Choroid plexus epithelial cell (primary cell): ENCODE measurements at places on chromosomes 6 and 20.
A peak's percentile ranks its signal among the peaks of the same experiment; 100 is the strongest.

- DNase-seq = no peak
Measured at GRCh38 chr6:62904687-62905086, 306.6 kb upstream of the FKBP1C start.

GRCh38 chr6:49097116-49097515, 365.9 kb downstream of the MMUT start:
- DNase-seq = no peak

GRCh38 chr6:21869085-21869771, 275.7 kb downstream of the SOX4 start:
- DNase-seq = no peak

DNA sequence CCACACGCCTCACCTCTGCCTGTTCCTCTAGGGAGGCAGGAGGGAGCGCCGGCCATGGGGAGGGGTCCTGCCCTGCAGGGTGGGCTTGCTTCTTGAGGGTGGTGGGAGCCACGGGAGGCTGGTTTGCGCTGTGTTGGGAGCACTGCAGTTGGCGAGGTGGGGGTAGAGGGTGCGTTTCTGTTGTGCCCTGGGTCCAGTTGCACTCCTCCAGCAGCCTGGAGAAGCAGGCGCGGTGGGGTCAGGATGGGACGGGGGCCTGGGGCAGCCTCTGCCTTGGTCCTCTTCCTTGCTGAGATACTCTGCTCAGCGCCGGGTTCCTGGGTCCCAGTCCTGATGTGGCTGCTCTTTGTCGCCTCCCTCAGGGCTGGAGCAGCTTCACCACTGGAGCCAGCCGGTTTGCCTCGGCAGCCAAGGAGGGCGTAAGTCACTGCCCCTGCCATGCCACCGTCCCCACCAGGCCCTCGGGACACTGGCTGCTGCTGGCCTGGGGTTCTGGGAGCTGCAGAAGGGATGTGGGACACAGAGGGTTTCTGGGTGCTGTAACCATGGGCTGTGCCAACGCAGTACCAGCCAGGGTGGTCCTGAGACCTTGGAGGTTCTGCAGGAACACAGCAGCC, 8.4 kb downstream of the ARFGAP1 start:
- no peak for DNase-seq

DNA sequence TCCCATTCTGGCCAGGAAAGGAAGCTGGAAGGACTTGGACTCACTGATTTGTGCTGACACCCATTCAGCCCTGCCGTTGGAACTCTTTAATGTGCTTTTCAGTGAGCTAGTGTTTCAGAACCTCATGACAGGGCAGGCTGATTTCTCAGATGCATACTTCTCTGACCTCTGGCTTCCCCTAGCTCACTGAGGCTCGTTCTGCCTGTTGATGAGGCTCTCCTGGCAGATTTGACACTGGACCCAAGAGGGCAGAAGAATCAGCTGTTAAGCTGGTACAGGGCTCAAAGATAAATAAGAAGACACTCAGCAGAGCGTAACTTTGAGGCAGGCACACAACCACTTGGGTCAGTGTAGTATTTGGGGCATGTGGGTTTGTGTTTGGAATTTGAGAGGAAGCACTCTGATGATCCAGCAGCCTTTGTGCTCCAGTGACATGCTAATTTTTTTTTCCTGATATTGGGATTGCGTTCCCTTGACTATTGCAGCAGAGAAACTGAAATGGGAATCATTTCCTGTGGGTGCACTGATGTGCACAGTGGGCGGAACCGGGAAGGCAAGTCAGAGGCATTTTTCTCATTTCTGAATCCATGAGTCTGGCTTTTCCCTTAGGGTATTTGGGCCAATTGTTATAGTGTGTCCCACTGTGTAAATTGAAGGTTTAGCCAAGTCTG, 80.2 kb downstream of the CARMIL1 start:
- no peak for DNase-seq

DNA sequence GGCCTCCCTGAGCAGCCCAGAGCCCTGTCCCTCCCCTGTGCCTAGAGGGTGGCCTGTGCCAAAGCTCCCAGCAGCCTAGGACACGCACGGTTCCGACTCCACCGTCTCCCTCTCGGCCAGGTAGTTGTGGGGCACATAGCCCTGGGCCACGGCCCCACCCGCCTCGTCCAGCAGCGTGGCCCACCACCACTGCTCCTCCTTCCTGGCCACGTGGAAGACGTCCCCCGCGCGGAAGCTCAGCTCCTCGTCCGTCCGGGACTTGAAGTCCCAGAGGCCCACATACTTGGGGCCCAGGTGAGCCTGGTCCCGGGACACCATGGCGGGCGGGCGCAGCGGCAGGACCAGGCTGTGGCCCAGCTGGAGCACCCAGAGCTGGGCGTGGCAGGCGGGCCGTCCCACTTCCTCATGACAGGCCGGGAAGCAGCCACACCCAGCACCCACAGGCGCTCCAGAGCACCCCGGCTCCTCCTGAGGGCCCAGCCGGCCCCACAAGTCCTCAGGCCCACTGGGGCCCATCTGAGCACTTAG, at the start of gene PTK6:
PTK6 (minus strand) TSS at position 380 of the 528 bp plus-strand sequence; CDS start at position 318, 62 bp downstream.
- no peak for DNase-seq

GRCh38 chr6:7809346-7809745, 83.4 kb downstream of the BMP6 start:
- DNase-seq = no peak

DNA sequence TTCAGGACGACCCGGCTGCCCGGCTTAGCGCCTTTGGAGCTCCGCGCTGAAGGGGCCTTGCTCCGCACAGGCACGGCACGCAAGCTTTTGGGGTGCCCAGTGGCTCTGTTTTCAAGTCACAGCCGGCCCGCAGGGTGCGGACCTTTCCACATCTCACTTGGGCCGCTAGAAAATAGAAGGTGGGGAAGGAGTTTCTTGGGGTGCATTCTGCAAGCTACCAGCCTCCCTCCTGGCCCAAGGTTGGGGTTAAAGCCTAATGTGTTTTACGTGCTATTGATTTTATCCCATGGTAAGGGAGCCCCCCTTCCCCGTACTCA, 561 bp downstream of the KAT14 start:
- DNase-seq = no peak

DNA sequence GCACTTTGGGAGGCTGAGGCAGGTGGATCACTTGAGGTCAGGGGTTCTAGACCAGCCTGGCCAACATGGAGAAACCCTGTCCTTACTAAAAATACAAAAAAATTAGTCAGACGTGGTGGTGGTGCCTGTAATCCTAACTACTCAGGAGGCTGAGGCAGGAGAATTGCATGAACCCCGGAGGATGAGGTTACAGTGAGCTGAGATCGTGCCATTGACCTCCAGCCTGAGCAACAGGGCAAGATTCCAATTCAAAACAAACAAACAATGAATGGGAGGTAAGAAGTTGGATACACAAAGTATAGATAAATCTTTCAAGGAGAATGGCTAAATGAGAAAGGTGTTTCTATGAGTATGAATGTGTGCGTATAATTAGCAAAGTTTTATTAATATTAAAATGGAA, 75.3 kb downstream of the REV3L start:
- no peak for DNase-seq

- DNase-seq = peak; percentile 12
Measured at GRCh38 chr6:163170294-163170883, 244.1 kb upstream of the QKI start.

DNA sequence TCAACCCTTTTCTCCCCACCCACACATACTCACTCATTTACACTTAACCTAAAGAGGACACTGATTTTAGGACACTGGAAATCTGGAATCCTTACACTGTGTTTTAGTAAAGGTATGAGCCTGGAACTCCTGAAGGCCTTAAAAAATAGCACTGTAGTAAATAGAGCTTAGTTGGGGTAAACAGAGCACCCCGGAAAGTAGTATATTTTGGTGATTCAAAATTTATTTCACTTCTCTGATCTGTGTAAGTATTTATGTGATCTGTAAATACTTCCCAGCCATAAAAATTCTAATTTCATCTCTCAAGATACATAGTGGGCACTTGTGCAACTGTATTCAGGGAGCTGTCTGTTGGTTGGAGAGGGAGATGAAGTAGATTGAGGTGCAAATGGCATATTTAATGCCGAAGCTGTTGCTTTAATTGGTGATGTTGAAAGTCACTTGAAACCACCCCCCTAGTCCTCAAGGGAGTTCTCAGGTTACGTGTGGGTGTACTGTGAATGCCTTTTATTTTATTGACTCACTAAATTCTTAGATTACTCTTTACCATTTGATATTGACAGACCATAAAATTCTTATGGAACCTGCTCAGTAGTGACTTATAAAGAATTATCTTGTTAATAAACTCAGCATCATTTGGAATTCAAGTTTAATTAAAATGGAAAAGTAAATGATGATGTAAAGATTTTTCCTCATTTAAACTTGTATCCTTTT, 154.9 kb downstream of the SOX4 start:
- peak; percentile 73 for DNase-seq

DNA sequence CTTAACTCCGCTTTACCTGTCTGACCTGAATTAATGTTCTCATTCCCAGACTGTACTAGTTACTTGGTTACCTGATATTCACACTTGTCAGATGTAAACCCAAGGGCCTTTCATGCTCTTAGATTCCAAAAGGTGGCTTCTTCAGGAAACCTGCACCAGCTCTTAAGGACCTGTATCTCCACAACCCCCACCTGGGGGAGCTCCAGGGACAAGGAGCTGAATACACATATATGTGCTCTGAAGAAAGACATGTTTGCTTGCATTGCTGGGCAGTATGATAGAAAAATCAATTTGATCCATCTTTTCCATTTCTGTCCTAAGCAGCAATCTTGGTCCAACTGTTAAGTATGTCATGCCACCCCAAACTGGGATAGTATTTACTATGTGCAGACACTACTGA, 64.8 kb upstream of the POU3F2 start:
- DNase-seq = peak; percentile 12

- no peak for DNase-seq
Measured at GRCh38 chr6:40440053-40440452, 147.1 kb downstream of the LRFN2 start.

DNA sequence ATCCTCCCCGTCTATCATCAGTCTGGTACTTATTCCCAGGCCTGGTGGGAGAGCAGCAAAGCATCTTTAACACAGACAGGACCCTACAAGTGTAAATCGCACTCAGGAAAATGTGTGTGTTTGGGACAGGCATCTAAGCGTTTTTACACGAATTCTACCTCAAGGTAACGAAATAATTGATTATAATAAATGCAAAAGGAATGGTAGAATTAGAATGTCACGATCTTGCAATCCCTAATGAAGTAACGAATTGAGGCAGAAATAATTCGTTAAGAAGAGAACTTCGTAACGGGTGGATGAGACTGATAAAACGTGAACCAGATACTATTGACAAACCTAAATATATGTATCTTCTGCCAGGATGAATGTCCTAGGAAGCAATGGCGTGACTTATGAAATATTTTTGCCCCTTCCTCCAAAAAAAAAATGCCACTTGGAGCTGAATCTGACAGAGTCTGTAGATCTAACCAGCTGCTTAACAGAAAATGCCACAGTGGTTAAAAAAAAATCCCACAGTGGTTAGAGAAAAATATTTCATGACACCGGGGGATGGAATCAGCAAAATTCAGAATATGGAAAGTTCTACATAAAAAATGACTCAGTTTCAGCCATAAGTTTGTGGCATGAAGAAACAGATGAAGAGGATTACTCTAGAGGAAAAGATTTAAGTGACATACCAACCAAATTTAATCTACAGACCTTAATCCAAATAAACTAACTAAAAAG, 68.7 kb downstream of the F13A1 start:
- no peak for DNase-seq

DNA sequence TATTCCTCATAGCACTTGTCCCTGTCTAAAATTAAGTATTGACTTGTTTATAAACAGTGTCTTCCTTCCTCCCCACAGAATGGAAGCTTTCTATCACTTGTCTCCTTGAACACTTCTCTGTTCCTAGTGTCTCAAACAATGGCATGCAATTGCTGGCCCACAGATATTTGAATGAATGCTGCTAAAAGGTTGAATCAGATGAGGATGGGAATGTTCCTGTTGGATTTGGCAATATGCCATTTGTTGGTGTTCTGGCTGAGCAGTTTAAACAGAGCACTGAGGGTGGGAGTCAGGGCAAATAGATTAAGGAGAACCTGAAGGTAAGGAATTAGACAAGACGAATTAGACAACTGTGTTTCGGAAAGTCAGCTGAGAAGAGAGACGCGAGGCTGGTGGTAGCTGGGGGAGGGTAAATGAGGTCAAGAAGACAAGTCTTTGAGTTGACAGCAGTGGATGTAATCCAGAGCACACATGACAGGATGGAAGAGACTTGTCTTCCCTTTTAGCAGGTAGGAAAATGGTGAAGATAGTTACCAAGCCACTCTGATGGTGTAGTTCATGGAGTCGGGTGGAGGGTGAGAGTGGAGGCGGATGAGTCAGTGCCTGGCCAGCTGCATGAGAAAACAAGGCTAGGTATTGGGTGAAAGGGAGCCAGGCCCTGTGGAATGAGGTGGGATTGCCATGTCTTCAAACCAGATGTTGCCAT, 58.3 kb upstream of the GNRH2 start:
- peak; percentile 76 for DNase-seq

DNA sequence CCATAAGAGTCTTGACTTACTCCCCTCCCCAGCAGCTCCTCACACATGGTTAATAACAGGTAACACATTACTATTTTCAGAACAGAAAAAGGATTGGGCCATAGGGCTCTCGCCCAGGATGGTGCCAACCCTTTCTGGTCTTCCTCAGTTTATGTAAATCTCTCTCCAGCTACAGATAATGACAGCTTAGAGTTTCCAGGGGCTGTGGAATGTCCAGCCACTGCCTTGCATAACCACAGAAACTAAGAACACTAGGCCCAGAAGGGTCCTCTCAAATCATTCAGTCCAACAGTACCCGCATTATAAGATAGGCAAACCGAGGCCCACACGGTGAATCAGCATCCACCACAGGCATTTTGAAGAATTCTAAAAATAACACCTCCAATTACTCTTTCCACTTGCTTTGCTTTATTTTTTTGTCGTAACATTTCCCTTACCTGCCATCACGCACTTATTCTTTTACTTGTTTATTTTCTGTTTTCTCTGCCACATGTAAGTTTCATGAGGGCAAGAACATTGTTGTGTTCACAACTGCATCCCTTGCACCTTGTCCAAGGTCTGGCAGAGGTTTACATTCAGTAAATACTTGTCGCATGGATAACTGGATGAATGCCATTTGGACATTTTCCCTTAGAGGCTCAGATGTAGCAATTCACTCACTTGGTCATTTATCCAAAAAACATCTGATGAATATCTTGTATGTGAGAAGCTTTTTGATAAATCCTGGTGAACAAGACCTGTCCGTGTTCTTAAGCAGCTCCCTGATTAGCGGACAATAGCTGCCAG, 6.4 kb upstream of the SDC4 start:
- DNase-seq = peak; percentile 61

- DNase-seq = no peak
Measured at GRCh38 chr6:6663421-6664135, 75.1 kb downstream of the LY86 start.

DNA sequence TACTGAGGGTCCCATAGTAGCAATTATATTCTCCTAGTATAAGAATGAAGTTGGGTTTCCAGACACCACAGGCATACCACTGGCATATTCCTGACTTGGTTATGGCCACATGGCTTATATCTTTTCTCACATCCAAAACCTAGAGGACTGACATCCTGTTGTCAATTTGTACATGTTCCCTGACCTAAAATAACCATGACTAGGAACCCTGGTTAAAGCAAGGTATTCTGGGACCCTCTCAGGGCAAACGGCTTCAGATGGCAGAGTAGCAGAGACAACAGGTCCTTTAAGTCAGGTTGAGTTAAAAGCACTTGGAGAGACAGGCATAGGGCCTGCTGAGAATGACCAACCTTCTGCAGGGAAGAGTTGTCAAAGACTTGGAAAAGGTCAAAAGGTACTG, 12.6 kb downstream of the MAP3K5 start:
- no peak for DNase-seq
